ENCODE measurements at places on chromosomes 12 and 14.

DNA sequence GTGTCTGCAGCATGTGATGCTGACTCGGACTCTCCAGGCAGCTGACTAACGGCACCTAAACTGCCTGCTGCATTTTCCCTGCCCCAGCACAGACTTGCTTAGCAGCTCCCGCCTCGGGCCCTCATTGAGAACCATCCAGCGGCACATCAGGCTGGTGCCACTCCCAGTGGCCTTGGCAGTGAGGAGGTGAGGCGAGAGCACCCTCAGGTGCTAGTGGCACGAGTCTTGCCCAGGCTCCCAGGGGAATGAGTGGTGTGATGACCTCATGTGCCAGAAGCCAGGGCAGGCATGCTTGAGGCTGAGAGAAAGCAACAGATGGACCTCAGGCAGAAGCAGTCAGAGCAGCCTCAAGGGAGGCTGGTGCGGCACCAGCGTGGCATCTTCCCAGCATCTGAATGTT is 60.2 kb downstream of the PRKCH start:
- ATAC-seq = peak; percentile 14

DNA sequence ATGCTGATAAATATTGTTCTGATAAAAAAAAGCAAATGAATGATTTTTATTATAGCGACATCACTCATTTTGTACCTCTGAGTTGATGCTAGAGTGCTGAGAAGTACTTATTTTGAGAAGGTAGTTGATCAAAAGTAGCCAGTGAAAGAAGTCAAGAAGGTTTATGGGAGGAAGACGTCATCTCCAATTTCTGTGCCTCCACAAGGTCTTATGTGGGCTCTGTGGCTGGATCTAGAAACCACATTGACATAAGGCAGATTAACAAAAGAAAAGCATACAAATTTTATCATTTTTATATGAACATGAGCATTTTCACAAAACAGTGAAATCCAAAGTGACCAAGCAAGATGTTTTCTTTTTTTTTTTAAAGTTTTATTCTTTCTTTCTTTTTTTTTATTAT is 289.5 kb upstream of the FAR2 start:
- no peak for ATAC-seq

DNA sequence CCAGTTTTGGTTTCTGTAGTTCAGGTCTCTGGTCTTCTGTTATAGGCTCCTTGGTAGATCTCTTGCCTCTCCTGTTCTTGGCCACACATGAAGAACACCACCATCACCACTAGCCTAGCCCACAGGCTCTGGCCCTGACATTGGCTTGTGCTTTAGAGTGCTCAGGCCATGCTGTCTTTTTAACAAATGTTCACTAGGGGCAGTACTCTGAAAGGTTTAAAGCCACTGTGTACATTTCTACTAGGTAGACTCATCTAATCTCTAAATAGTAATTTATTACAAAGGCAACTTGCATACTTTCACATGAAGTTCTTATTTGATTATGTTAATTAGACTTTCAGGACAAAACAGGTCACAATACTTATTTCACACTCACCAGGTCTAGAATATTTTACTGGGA is 38.3 kb downstream of the PDE6H start:
- ATAC-seq = no peak

DNA sequence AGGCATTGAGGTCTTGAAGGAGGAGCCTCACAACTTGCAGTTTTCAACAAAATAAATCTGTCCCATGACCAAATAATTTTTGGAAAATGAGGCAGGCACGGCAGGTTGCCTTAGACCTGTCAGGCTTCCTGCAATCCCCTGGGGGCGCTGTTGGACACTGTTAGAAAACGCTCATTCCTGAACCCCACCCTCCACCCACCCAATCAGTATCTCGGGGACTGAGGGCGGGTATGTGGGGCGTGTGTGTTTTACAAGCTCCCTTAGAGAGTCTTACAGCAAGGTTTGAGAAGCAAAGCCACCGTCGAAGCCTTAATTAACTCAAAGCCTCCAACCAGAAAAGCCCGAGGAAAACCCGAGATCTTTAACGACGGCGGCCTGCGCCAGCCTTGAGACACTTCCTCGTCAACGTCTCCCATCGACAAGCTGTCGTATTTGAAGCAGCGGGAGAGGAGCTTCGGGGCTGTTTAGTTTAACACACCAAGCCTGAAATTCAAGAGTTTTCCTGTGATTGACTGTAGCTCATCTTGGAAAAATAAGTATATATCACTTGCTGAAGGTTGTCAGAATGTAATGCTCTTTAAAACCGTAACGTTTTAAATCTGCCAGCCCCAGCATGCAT is 123.0 kb downstream of the GLT1D1 start:
- ATAC-seq = no peak

GRCh38 chr12:9588749-9589148 is 19.0 kb downstream of the KLRB1 start:
- no peak for ATAC-seq

- ATAC-seq = no peak
Measured at GRCh38 chr12:32211066-32211899, 104.6 kb downstream of the BICD1 start.

DNA sequence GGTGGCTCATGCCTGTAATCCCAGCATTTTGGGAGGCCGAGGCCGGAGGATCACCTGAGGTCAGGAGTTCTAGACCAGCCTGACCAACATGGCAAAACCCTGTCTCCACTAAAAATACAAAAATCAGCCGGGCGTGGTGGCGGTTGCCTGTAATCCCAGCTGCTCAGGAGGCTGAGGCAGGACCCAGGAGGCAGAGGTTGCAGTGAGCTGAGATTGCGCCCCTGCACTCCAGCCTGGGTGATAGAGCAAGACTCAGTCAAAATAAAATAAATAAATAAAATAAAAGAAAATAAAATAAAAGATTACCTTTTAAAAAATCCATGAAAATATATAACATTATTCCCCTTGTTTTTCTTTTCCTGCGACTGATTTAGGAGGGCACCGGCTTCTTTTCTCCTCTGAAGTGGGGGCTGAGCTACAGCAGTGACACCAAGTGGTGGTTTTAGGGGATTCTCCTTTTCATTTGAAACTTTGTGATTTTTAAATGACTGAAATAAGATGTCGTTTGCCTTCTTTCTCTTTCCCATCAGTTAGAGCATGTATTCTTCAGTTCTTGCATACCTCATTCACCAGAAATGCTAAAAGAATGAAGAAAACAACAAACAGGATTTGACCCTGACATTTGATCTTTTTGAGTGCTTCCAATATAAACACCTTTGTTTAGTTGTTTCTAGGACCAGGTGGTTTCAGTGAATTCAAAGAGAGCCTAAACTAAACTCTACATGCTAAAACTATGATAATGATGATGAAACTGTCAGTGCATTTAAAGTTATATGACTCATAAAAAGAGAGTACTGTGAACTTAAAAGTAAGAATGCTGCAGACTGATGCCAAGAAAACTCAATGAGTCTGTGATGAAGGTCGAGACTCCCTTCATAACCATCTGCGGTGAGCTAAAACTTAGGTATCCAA is 22.6 kb upstream of the PKP2 start:
- ATAC-seq = no peak

DNA sequence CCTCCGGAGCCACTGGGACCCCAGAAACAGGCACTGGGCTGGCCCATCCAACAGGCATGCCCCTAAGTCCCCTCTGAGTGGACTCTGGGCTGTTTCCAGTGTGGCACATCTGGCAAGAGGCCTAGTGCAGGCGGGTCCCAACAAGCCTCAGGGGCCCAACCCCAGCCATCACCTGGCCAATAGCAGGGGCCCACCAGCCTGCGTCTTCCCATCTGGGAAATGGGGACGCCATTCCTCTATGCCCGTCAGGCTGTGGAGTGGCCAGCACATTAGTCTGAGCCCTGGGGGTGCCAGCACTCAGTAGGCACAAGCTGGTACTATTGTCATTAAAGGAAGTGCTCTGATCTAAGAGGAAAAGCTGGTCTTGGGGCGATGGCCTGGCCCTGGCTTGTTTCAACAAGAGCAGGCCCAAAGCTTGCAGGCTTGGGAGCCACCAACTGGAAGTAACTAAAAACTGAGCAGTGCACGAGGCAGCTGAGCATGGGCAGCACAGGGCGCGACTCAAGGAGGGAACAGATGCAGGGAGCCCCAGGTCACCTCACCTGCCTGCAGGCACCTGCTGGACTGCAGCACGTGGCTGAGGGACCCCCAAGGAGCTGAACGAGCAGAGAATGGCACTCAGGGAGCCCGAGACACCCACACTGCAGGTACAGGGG is 8.4 kb downstream of the DEGS2 start:
- no peak for ATAC-seq

DNA sequence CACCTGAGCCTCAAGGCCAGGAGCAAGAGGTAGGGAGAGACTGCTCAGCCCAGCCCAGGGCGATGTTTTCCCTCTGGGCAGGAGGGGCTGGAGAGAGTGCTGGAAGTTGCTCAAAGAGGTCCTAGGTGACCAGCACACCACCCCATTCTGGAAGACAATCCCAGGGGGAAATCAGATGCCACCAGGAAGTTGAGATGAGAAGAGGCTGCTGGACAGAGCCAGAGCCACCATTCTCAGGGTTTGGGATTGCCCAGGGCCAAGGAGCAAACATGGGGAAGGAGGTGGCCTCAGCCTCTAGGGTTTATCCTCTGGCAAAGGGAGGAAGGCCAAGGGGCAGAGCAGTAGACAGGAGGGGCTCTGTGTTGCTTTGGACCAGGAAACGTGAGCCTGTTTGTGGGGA is 11.6 kb downstream of the CCDC85C start:
- ATAC-seq = no peak

GRCh38 chr12:54409267-54409666 is 9.8 kb downstream of the ITGA5 start:
- no peak for ATAC-seq

DNA sequence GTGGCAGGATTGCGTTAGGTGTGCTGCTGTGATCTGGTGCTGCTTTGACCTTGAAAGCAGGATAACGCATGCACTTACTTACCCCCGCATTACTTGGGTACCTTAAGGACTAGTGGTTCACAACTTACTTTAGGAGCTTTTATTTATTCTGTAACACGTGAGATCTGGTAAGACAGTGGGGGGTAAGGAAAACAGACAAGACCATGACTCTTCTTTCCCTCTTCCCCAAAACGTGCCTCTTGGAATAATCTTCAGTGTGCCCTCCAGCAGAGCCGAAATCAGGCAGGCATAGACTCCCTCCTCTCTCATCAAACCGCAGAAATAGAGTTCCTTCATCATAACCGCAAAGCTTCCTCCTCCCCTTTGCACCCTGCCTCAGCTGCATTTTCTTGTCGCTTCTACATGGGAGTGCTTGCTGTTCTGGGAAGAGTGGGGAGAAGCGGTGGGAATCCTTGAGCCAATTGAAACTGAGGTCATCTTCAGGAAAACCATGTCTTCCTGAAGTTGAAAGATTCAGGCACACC is 43.4 kb downstream of the RAD52 start:
- no peak for ATAC-seq

- ATAC-seq = no peak
Measured at GRCh38 chr14:22448035-22448904, 140.8 kb downstream of the DAD1 start.

- no peak for ATAC-seq
Measured at GRCh38 chr12:109822951-109823411, 10.2 kb downstream of the TRPV4 start.

DNA sequence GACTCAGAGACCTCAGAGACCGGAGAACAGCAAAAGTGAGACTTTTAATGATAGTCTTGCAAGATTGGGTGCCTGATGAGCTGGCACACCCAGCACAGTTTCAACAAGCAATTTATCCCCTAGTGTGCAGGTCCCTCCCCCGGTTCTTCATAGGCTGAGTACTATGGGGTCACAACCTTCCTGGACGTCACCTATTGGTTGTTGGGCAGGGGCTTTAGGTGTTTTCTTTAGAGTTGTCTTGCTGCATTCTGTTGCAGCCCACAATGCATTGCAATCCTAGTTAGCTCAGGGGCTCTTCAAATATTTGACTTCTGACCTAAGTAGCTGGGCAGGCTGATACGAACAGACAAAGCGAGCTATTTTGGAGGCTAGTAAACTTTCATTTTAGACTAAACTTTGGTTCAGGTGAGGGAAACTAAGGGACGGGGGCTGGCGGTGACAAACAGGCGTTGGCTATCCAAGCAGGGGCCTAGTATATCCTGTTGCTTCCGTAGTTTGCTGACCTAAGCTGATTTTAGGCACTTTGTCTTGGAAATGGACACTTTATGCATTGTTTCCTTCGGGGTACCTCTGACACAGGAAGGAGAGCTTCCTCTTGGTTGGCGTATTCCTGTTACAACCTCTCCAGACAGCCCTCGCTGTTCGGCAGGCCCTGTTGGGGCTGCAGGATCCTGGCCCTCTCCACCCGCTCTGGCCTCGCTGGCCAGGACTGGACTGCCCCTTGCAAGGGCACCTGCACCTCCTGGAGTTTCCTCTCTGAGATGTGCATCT is 14.1 kb downstream of the SIVA1 start:
- no peak for ATAC-seq

DNA sequence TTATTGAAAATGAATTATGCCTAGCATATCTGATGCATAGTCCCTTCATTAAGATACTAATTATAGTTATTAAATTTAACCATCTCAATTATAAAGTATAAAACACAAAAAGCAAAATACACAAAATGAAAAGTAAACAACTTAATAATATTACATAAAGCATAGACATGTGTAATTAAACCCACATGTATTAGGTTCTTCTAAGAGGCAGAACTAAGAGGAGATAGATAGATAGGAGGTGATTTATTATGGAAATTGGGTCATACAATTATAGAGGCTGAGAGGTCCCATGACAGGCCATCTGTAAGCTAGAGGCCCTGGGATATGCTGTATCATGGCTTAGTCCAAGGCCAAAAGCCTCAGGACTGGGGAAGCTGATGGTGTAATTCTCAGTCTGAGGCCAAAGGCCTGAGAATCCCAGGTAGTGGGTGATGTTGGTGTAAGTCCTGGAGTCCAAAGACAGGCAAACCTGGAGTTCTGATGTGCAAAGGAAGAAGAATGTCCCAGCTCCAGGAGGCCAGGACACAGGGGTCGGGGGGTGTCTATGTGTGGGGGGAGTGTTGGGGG is 953.3 kb downstream of the TRHDE start:
- ATAC-seq = no peak

DNA sequence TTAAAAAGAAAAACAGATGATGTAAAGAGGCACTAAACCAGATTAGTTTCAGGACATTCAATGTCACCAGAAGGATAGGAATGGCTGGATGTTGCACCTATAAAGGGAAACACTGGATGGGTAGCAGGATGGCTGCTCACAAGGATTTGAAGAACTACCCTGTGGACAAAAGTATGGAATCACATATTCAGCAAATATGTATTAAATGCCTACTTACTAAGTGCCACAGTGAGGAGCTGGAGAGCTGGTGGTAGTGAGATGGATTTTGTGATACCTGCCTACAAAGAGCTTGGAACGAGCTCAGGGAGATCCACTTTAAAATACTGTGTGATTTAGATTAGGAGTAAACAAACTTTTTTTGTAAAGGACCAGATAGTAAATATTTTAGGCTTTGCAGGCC is 316.2 kb downstream of the PAWR start:
- no peak for ATAC-seq

GRCh38 chr14:80946187-80946586 is 4.6 kb upstream of the CEP128 start:
- ATAC-seq = peak; percentile 52

- ATAC-seq = no peak
Measured at GRCh38 chr14:88955455-88955854, 131.0 kb downstream of the TTC8 start.

DNA sequence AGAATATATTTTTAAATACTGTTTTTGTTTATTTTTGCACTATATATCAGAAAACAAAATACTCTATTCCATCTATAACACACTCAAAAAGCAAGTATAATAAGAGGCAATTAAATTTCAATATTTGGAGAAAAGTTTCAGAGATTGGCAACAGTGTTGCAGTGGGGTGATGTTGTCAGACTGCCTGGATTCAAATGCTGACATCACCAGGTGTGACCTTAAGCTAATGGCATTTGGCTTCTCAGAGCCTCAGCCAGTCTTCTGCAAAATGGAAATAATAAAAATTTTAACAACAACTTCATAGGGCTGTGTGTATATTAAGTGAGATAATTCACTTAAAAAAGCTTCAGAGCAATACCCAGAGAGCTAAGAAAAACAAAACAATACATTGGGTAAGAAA is 74.7 kb downstream of the TMTC1 start:
- ATAC-seq = no peak
